ENCODE measurements at places on chromosomes 11 and 22. TPM values are rescaled to one million over a fixed set of nuclear protein-coding genes. Genes with fewer than 3 reads are reported as not detected.

Gene MUC5B
- polyA plus RNA-seq: not detected

DNA sequence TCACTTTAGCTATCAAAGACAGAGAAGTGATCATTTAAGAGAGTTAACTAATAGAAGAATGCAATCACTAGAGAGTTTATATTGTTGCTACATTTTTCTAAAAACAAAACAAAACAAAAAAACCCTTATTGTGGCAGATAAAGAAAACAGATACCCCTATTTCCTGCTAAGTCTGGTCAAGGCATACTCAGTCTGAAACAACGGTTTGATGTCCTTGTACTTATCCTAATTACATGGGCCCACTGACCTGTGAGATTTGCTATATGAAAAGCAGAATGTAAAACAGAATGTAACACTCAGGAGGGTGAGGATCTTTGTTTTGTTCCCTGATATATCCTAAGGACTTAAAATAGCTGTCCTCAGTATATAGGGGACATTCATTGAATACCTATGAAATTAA is 24.6 kb downstream of the MAML2 start:
- H3K4me1 ChIP-seq: peaks cover 15% of the 10 kb centered on the region
- no peak overlapping the region for H3K27ac ChIP-seq
- no peaks in the 10 kb centered on the region for H3K27me3 ChIP-seq
- DNase-seq: no peak
- peaks cover 7% of the 10 kb centered on the region for H3K36me3 ChIP-seq

DNA sequence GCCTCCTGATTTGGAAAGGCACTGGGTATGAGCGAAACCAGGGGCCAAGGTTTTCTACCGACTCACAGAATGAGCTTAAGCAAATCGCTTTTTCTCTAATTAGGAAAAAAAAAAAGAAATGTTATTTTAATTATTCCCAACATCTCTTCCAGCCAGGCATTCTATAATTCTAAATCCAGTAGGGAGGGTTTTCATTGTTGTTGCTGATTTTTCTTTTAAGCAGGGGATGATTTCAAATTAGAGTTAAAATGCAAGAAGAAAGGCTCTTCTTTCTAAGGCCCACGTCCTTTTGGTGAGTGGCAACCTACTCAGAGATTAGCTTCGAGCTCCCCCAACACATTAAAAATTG is 8.9 kb downstream of the MYH9 start:
- no peak for DNase-seq
- peaks cover 47% of the 10 kb centered on the region for H3K36me3 ChIP-seq
- H3K4me3 ChIP-seq: no peak overlapping the region
- no peaks in the 10 kb centered on the region for H3K27me3 ChIP-seq
- H3K4me1 ChIP-seq: peaks cover 4% of the 10 kb centered on the region

GRCh38 chr11:1915795-1916131 is 3.7 kb upstream of the TNNT3 start:
- DNase-seq: no peak
- peaks cover 5% of the 10 kb centered on the region for H3K4me1 ChIP-seq
- H3K4me3 ChIP-seq: no peak overlapping the region
- H3K27ac ChIP-seq: no peak overlapping the region
- H3K36me3 ChIP-seq: no peaks in the 10 kb centered on the region

DNA sequence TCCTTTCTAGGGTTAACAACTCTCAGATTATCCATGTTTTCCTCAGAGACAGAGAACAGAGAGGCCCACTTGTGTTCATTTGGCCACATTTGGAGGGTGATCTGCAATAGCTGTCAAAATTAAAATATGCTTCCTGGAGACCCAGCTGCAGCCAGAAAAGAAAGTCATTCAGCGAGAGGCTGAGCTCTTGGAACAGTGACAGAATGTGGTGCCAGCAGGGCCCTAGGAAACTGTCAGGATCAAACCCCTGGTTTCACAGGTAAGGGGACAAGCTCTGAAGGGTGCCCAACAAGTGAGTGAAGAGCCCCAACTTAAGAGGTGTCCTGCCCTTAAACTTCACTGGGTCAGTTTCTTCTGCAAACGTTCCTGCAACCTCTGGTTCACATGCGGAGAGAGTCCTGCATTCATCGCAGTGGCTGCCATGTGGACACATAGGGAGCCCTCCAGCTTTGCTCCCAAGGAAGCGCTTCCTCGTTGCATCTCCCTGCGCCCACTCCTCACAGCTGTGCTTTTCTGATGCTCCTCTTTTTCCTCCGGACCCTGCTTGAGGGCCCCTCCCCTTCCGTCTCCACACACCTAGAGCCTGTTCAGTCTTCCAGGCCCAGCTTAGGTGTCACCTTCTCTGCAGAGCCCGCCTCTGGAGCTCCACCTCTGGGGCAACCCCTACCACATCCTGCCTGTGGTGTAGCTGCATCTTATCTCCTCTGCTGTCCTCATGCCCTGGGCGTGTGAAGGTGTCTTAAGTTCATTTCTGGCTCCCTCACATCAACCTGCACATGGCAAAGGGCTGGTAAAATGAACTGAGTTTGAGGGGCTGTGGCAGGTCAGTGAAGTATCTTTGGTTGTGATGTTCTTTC is 3.9 kb downstream of the UCP3 start:
- DNase-seq: no peak
- H3K27ac ChIP-seq: no peak overlapping the region
- H3K4me3 ChIP-seq: no peak overlapping the region

Gene IFITM10
- 0.31 TPM for polyA plus RNA-seq

- H3K27ac ChIP-seq: no peak overlapping the region
- no peaks in the 10 kb centered on the region for H3K36me3 ChIP-seq
- H3K4me3 ChIP-seq: no peak overlapping the region
- H3K4me1 ChIP-seq: peaks cover 7% of the 10 kb centered on the region
- H3K27me3 ChIP-seq: no peaks in the 10 kb centered on the region
Observed at GRCh38 chr11:102915044-102915375, 40.2 kb upstream of the MMP12 start.

DNA sequence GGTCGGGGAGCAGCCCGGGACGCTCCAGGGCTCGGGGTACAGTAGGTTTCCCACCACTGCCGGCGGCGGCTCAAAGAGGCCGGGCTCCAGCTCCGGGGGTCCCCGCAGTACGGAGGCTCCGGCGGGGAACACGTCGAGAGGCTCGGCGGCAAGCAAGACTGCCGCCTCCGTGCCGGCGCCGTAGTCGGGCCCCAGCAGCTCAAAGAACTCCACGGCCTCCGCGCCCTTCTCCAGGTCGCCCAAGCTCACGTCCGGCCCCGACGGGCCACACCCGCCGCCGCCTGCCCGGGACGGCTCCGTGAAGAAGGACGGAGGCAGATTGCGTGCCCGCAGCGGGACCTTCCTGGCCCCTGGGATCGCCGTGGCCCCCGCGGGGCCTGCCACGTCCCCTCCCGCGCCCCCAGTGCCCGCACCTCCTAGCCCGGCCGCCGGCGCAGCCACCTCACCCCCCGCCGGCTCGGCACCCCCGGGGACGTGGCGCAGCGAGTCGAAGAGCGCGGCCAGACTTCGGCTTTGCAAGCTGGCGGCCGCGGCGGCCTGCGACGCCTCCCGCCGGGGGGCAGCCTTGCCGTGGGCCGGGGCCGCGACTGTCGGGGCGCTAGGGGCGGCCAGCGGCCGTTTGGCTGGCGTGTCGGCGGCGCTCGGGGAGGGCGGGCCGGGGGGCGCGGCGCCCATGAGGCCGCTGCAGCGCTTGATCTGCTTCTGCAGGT is 775 bp downstream of the FAM181B start:
- peak overlapping the region; percentile 71 for H3K27ac ChIP-seq
- 0 out of 2 replicates have a peak overlapping the region, but pooled peaks have one; percentile 46 for H3K4me3 ChIP-seq
- H3K27me3 ChIP-seq: peaks cover 35% of the 10 kb centered on the region
- peak; percentile 87 for DNase-seq

GRCh38 chr11:64192434-64192833 is 6.5 kb downstream of the STIP1 start:
- no peak for DNase-seq
- no peaks in the 10 kb centered on the region for H3K4me1 ChIP-seq
- H3K36me3 ChIP-seq: peaks cover 48% of the 10 kb centered on the region
- no peaks in the 10 kb centered on the region for H3K27me3 ChIP-seq
- no peak overlapping the region for H3K4me3 ChIP-seq

Gene PATL1
- 22.0 TPM for polyA plus RNA-seq

- no peak for DNase-seq
- H3K36me3 ChIP-seq: no peaks in the 10 kb centered on the region
- H3K4me1 ChIP-seq: no peaks in the 10 kb centered on the region
- no peak overlapping the region for H3K27ac ChIP-seq
Observed at GRCh38 chr11:120823159-120823558, 200.7 kb upstream of the TBCEL start.

GRCh38 chr22:31639436-31640039 is 22.5 kb downstream of the PISD start:
- no peak overlapping the region for H3K4me3 ChIP-seq
- no peaks in the 10 kb centered on the region for H3K36me3 ChIP-seq

- no peak overlapping the region for H3K4me3 ChIP-seq
- no peaks in the 10 kb centered on the region for H3K4me1 ChIP-seq
- no peak for DNase-seq
- H3K27me3 ChIP-seq: peaks cover 20% of the 10 kb centered on the region
- no peaks in the 10 kb centered on the region for H3K36me3 ChIP-seq
Observed at GRCh38 chr11:118142809-118143208, 9.8 kb downstream of the SCN4B start.

Gene ISX
- not detected for polyA plus RNA-seq

- DNase-seq: no peak
- no peaks in the 10 kb centered on the region for H3K4me1 ChIP-seq
- no peak overlapping the region for H3K27ac ChIP-seq
- no peak overlapping the region for H3K4me3 ChIP-seq
- no peaks in the 10 kb centered on the region for H3K36me3 ChIP-seq
Observed at GRCh38 chr11:10920205-10920604, 62.4 kb upstream of the ZBED5 start.

DNA sequence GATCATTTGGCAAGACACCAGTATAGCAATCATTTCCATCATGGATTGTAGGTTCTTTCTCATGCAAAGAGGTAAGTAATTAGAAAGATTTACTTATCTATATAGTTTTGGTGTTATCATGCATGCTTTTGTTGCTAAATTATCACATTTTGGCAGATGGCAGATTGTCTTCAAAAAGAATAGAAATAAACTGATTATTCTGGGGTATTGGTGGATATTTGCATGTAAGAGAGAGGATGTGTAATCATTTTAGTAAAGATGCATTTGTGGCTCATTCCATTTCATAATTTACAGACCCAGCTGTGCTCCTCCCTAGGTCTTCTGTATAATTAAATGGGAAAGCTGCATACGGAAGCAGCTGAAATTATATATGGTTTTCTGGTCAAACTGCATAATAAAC is 875.7 kb upstream of the ANO3 start:
- H3K4me3 ChIP-seq: no peak overlapping the region
- no peak for DNase-seq
- no peaks in the 10 kb centered on the region for H3K4me1 ChIP-seq
- no peaks in the 10 kb centered on the region for H3K27me3 ChIP-seq
- no peak overlapping the region for H3K27ac ChIP-seq
- H3K36me3 ChIP-seq: no peaks in the 10 kb centered on the region

DNA sequence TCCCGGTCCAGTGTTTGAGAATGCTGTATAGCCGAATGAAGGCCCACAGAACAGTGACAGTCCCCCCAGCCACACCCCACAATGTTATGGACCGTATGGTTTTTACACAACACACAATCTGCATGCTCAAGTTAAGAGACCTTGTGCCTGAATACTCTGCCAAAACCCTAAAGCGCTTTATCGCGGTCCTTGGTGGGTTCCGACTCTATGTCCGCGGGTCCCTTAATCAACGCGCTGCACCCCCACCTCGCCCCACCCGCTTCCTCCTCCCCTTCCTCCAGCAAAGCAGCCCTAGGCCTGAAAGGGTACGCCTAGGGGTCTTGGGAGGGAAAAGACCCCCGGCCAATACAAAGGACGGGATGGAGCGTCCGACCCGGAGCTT is 442 bp downstream of the COPB1 start:
- no peak for DNase-seq
- H3K4me1 ChIP-seq: peaks cover 7% of the 10 kb centered on the region
- peak overlapping the region; percentile 80 for H3K4me3 ChIP-seq
- H3K36me3 ChIP-seq: peaks cover 32% of the 10 kb centered on the region
- H3K27ac ChIP-seq: peak overlapping the region; percentile 81

DNA sequence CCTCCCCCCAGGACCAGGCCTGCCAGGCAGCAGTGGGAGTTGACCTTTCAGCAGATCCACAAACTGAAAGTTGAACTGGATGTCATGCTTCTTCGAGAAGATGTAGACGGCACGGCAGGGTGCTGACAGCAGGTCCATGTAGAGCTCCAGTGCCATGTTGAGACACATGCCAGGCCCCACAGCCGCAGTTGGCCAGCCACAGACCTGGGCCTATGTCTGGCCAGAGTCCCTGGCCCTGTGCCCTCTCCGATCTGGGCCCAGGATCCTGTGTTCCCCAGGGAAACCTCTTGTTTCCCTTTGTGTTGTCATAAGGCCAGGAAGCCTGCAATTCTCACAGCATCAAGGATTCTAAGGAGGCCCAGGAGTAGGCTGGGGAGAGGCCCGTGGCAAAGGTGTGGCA is at the start of gene GSTT4:
Gene GSTT4 (minus strand): TSS at position 253 of the 400 bp plus-strand sequence. CDS start 97 bp downstream, at position 156.
- peaks cover 5% of the 10 kb centered on the region for H3K4me1 ChIP-seq
- no peaks in the 10 kb centered on the region for H3K27me3 ChIP-seq
- H3K27ac ChIP-seq: no peak within 1 kb of the TSS
- H3K4me3 ChIP-seq: no peak within 1 kb of the TSS
- H3K36me3 ChIP-seq: no peaks in the 10 kb centered on the region

DNA sequence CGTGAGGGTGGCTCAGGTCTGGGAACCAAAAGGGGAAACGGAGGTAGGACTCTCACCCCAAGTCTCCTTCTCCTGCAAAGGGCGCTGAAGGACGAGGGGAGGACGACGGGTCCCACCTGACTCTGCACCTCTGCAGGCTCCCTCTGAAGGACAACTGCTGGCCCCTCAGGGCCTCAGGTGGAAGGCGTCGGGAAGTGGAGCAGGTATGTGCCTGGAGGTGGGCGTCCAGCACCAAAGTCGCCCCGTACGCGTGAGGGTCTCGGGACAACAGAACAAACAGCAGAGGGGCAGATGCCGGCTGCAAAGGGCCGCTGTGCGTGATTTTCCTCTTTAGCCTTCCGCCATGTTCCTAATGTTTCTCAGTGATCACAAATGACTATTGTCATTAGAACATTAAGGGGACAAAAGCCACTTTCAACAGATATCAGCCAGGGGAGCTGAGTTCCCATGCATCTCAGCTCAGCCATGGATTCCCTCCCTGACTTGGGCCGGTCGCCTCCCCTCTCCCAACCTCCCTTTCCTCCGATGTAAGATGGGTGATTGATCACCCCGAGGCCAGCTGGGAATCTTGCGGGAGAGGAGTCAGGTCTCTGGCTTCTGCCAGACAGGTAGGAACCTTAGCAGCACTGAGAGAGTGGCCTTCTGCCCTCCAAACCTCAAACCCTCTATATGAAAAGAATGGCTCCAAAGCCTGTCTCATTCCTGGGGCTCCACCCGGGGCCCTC is 836 bp downstream of the SLC16A8 start:
- no peak overlapping the region for H3K27ac ChIP-seq
- no peaks in the 10 kb centered on the region for H3K4me1 ChIP-seq
- H3K36me3 ChIP-seq: no peaks in the 10 kb centered on the region

Gene CYB5R2
- 0.23 TPM for polyA plus RNA-seq

- H3K27me3 ChIP-seq: peaks cover 7% of the 10 kb centered on the region
- DNase-seq: peak; percentile 62
- 0 out of 2 replicates have a peak, but pooled peaks cover 4% of the 10 kb centered on the region for H3K4me1 ChIP-seq
- H3K36me3 ChIP-seq: no peaks in the 10 kb centered on the region
- peak overlapping the region; percentile 62 for H3K4me3 ChIP-seq
Observed at GRCh38 chr11:93541884-93542810, 1.0 kb downstream of the SMCO4 start.

GRCh38 chr11:116925050-116925449 is 87.6 kb upstream of the APOA1 start:
- H3K27ac ChIP-seq: no peak overlapping the region
- no peak for DNase-seq
- no peaks in the 10 kb centered on the region for H3K27me3 ChIP-seq
- no peak overlapping the region for H3K4me3 ChIP-seq
- peaks cover 13% of the 10 kb centered on the region for H3K4me1 ChIP-seq
- peaks cover 10% of the 10 kb centered on the region for H3K36me3 ChIP-seq
